Kidney epithelial cell (primary cell): ENCODE measurements at places on chromosomes 4 and X. TPM values are rescaled to one million over a fixed set of nuclear protein-coding genes. Genes with fewer than 3 reads are reported as not detected.

DNA sequence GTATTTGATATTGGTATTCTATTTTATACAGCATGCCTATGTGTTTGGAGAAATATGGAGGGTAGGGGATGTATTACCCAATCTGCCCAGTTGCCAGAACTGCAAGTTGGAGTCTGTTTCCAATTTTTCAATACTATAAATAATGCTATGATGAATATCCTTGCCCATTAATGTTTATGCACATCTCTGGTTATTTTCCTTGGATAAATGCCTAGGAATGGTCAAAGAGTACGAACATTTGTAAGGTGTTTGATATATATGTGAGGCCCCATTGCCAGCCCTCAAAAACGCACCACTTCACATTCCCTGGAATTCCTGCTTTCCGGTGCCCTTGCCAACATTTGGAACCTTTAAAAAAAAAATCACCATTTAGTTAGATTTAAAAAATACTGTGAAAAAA, 34.3 kb downstream of the CLDN34 start:
- DNase-seq = no peak

- no peak for DNase-seq
These were observed 28.4 kb downstream of the HSPA4L start for GRCh38 chr4:127810551-127810950.

DNA sequence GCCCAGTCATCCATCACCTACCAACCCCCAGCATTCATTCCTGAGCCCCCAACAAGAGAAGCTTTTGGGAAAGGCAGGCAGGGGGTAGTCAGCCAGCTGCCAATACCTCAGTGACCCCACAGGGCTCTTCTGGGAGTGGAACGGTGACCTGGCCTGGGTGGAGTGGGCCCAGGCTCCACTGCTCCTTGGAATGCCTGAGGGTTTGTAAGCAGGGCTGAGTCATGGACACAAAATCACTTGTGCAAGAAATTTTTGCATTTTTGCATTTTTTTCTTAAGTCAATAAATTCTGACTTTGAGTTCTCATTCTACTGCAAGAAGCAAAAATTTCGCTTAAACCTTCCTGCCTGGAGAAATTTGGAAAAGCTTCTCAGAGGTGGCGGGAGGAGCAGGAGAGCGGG, 18.5 kb downstream of the SORCS2 start:
- DNase-seq = peak; percentile 81

The CSAG3 gene
- total RNA-seq = not detected in 2 replicates
